CD4-positive, alpha-beta T cell treated with Interleukin-17A for 1 hour (primary cell): ENCODE measurements at places on chromosomes 16 and 17.

DNA sequence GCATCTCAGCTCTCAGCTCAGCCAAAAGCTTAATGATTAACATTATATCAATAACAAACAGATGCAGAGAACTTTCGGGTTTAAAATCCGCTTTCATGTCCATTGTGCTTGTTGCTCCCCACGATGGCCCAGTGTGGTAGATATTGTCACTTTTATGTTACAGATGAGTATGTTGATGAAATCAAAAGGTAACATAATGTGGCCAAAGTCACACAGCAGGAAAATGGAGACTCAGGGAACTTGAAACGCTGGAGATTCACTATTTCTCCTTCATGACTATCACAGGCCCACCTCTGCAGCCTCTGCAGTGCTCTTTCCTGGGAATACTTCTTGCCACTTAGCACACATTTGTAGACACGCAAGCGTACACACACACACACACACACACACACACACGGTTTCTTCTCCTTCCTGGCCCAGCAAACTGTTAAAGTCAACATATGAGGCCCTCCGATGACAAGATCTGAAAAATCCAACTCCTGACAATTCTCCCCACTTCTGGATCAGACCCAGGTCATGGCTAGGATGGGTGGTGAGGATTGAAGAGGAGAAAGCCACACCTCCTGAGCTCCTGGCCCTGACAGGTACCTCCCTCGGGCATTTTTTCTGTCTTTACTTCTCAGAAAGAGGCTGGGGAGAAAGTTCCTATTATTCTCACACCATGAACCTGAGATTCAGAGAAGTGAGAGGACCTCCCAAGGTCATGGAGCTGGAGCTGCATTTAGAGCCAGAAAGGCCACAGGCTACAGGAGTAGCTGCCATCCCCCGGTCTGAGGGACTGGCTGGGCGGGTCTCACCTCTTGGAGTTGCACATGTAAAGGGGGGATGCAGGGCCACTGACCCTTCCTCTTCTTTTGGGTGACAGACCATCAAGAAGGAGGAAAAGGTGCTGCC lies 9.7 kb downstream of the DRC7 start:
- DNase-seq = no peak

DNA sequence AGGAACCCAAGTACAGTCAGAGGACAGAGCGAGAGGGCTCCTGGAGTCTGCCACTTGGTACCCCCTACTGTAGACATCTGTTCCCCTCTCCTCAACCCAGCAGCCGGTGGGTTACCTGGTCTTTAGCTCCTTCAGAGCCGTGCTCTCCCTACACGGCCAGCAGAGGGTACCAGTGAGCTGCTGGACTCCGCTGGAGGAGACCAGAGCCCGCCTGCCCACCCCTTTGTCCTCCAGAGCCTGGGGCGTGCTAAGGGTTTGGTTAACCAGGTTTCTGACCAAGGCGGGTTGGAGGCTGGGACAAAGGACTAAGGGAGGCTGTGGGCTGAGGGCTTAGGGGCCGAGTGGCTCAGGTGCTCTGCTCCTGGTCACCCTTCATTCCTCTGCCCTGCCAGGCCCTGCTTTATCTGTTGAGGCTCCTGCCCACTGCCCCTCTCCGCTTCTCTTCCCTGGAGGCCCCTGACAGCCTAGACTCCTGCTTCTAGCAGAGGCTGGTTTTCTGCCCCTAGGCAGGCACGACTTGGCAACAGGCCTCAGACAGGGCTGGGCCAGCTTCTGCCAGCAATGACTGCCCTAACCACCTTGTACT lies 2.7 kb upstream of the HSD11B2 start:
- peak; percentile 52 for DNase-seq

DNA sequence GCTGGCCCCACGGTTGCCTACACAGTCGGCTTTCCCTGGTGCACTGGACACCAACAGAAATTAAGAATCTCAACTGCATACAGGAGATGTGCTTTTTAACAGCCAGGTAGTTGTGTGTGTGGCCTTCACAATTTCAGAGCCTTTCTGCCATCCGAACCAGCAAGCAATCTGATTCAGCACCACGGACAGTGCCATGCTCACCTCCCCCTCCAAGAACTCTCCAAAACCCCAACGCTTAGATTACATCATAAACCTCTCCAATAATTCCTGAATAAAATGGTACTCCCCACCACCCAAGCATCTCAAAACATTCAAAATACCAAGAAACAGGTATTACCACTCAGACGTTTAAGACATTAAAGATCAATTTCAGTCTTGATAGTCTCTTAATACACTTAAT lies 31.8 kb downstream of the USP7 start:
- DNase-seq = peak; percentile 56

- no peak for DNase-seq
Observed at GRCh38 chr16:28499854-28500253, 5.4 kb downstream of the APOBR start.

- DNase-seq = no peak
Observed at GRCh38 chr17:74108126-74108705, 95.3 kb upstream of the RPL38 start.
